Neural progenitor cell (in vitro differentiated cells): ENCODE measurements at places on chromosomes 7 and 10. TPM values are rescaled to one million over a fixed set of nuclear protein-coding genes. Genes with fewer than 3 reads are reported as not detected.

Gene TEX47
- total RNA-seq, result not detected in 2 replicates

Gene CNPY1
- not detected in 2 replicates for total RNA-seq

- no peak for DNase-seq
Measured at GRCh38 chr7:101932083-101932482, 114.7 kb downstream of the CUX1 start.

Gene CFAP70
- 1.1 and 1.7 TPM in 2 replicates for total RNA-seq

DNA sequence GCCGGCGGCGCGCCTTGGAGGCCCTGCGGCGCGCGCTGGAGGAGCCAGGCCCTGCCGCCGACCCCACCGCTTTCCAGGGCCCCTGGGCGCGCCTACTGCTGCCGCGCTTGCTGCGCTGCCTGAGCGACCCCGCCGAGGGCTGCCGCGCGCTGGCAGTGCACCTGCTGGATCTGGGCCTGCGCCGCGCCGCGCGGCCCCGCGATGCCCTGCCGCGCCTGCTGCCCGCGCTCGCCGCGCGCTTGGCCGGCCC is 280 bp downstream of the DNAAF5 start:
- no peak for DNase-seq

- no peak for DNase-seq
Measured at GRCh38 chr10:48770561-48771089, 86.0 kb downstream of the WDFY4 start.

Gene STAG3
- 0.58 and 1.2 TPM in 2 replicates for total RNA-seq

Gene CD36
- total RNA-seq, result 0.34 and 1.6 TPM in 2 replicates

DNA sequence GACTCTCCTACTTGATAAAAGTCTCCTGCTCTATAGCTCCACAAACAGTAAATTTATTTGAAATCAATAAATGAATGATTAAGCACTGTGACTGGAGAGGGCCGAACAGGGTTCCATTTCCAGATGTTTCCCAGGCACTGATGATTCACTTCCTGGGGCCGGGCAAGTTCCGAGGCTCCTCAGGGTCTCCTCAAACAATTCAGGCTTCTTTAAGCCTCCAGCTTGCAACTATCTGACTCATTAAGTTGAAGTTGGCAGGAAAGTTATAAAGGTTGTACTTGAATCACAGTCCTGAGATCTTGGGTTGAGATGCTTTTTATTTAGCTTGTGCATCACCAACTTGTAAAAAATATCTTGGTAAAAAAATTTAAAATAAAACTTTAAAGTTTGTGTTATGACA is 612.9 kb downstream of the DNAJB6 start:
- no peak for DNase-seq

Gene SLC26A3
- total RNA-seq, result not detected in 2 replicates

- DNase-seq, result no peak
Measured at GRCh38 chr10:62302760-62303159, 34.1 kb upstream of the RTKN2 start.

Gene C10orf62
- not detected in 2 replicates for total RNA-seq

DNA sequence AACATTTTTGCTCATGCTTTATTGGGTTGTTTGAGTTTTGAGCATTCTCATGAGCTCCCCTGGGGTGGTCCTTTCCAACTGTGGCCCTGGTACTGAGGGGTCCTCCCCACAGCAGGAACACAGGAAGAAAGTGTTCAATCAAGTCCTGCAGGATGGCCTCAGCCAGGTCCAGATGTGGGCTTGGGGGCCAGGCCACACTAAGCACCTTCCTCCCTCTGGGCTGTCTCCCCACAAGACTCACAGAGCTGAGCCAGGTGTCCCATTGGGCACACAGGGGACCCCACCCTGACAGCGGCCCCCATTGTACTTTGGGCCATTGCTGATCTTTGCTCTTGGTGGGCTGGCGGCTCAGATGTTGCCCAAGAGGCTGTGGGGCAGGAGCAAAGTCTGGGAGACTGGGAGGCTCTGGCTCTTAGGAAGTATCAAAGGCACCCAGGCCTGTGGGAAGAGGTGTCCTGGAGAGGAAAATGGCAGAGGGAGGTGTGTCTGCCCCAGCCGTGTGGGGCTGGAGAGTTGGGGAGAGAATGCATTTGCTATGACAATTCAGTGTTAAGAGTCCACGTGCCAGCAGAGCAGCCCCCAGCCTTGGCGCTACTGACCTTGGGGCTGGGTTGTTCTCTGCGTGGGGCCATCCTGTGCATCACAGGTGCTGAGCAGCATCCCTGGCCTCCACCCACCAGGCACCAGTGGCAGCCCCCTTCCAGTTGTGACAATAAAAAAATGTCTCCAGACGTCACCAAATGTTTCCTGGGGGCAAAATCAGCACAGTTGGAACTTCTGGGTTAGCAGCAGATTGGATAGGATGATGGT is 17.8 kb downstream of the SCART1 start:
- no peak for DNase-seq

Gene WDFY4
- total RNA-seq, result not detected in 2 replicates

GRCh38 chr10:70578371-70578947 is 24.1 kb downstream of the PRF1 start:
- no peak for DNase-seq

GRCh38 chr10:45463244-45464116 is 89.5 kb downstream of the ALOX5 start:
- DNase-seq, result no peak

GRCh38 chr7:139522830-139523198 is 671 bp upstream of the CLEC2L start:
- DNase-seq, result no peak

Gene POLL
- total RNA-seq, result 22.8 and 29.7 TPM in 2 replicates

GRCh38 chr10:89138755-89139490 is 68.2 kb downstream of the CH25H start:
- no peak for DNase-seq

Gene TDRD1
- 0.04 TPM in 1 of 2 replicates, not detected in the other for total RNA-seq

Gene CLCN1
- total RNA-seq, result not detected in 2 replicates

DNA sequence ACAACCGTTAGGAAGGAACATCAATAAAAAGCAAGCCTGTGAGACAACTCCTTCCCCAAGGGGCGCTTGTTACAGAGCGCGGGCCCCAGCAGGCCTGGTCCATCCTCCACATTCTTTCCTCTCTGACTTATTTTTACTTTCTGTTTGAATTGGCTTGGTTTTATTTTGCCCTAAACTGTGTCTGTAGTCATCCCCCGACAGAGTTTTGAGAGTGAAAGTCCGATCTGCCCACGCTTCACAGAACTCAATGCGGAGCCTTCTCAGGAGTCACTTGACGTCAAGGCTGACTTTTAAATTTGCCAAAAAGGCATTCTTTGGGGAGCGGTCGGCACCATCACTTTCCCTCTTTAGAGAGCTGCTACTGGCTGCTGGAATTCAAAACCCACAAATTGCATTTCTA is 150.1 kb upstream of the KLF6 start:
- no peak for DNase-seq

Gene CASP7
- 17.8 and 18.9 TPM in 2 replicates for total RNA-seq

GRCh38 chr7:84412161-84412969 is 217.8 kb upstream of the SEMA3A start:
- peak; percentile 41 for DNase-seq

Gene DGKI
- total RNA-seq, result 3.4 and 5.5 TPM in 2 replicates

GRCh38 chr7:25922296-25922695 is 229.7 kb upstream of the NFE2L3 start:
- DNase-seq, result no peak
